ENCODE measurements at places on chromosomes 3 and 15.
A peak's percentile ranks its signal among the peaks of the same experiment; 100 is the strongest.

DNA sequence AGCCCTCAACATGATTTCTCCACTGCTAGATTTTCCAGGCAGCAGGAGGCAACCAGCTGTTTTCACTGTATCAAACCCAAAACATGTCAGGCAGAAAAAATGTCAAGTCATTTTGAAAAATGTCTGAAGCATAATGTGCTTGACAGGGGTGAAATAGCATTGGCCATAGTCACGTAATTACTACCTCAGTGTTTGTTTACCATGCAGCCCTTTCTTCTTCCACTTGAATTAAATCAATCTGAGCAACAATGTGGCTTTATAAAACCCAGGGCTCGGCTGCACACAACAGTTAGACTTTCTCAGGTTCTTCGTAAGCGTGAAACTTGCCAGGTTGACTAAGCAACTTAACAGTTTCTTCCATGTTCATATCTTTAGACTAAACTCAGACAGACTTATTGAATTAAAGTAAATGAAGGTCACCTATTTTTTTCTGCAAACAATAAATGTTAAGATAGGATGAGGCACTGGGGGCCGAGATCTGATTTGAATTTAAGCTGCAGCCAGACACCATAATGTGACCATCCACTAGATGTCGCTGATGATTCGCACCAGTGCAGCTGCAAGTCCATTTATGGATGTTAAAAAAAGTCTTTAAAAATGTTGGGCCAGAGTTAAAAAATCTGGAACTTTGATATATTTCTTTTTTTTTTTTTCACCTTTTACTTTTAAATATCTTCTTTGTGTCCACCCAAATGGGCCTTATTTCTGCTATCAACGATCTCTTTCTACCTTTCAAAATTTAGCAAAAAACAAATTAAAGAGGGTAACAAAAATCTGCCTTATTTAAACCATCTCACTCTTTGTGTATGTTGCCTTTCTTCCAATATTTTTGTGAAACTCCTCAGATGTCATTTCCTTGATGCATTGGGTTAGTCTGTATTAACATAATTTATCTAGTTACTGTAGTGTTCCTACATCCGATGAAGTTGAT is 305.9 kb downstream of the CACNA2D3 start:
- peak; percentile 8 for DNase-seq

DNA sequence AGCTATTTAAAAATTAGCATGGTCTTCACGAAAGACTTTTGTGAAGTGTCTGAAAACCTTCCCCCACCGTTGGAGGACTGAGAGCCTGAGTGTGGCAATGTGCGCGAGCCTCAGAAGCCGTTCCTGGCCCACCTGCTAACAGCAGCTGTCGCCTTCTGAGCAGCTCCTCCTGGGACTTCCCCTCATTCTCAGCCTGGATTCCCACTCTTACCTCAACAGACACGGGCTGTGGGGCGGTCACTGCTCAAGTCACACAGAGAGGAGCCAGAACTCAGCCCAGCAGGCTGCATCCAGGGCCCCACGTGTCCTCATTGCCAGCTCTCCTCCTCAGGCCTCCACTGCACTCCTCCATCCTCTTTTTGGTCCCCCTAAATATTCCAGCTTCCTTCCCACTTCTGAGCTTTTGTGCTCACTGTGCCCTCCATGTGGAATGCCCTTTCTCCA is 7.8 kb downstream of the DNASE1L3 start:
- no peak for DNase-seq

DNA sequence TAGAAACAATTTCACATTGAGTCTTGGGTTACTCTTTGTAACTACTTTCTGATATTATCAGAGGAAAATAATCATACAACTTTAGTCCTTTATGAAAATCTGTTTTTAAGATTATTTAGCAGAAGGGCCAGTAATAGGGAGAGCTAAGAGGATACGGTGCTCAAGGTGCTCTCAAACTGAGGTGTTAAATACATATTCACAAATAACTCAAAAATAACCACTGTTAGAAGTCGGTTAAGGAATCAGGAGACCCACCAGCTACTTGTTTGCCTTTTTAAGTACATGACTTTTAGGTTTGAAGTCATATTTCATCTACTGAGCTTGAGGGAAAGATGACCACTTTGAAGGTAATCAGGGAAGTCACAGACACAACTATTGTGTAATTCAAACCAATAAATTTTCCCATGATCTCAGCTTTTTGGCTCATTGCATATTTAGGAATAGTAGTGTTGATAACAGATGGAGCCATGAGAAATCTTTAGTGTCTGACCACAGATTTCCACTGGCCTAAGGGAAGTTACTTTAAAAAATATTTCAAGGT is 1.4 kb upstream of the RSRC1 start:
- peak; percentile 18 for DNase-seq

DNA sequence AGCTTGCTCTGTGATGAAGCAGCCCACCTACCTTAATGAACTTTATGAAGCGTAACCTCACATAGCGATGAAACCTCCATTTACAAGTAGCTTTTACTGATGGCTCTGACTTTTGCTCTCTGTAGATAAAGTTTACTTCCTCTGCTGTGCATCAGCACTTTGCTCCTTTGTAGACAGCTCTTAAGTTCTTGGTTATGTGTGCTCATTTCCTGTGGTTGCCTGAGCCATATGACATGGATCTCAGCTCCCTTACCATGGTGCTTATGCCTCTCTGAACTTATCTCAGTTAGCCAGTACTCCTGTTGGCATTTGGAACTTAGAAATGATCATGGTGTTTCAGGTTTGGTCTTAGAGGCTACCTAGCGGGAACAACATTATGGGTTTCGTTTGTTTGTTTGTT is 7.8 kb downstream of the MFSD1 start:
- DNase-seq = peak; percentile 88

- DNase-seq = no peak
Observed at GRCh38 chr3:123342631-123343080, 106.2 kb downstream of the ADCY5 start.

- DNase-seq = no peak
Observed at GRCh38 chr3:114756506-114757279, 390.4 kb downstream of the ZBTB20 start.

- DNase-seq = no peak
Observed at GRCh38 chr3:172814738-172815137, 64.2 kb downstream of the ECT2 start.

- no peak for DNase-seq
Observed at GRCh38 chr15:31500766-31501449, 174.3 kb downstream of the KLF13 start.

DNA sequence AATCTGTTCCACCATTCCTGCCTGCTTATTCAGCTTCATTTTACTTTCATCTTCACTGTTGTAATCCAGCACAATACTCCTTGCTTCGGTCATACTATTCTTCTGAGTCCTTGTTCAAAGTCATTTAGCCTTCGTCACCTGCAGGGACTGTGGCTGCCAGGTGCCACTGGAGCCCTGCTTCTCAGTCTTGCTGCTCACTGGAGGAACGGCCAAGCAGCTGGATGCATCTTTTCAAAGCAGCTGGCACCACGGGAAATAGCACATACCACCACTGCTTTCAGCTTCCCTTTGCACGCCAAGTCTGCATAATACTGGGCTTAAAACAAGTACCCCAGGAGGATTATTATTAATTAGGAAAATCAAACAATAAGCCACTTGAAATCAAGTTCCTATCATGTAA is 287.6 kb downstream of the BCHE start:
- DNase-seq = no peak

DNA sequence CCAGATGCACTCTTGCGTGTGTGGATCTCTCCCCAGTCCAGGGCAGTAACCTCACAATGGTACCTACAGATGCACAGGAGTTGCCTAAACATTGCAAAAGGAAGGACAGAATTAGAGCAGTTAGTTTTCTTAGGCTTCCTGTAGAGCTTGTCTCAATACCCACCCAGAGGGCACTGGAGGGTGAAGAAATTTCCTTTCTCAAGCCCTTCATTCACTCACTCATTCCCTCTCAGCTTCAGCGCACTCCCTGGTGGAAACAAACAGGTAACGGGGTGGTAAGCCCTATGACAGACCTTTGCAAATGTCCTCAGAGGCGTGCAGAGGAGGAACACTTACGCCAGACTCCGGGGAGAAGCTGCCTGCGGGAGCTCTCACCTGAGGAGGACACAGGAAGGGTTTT is 267.4 kb upstream of the HES1 start:
- no peak for DNase-seq

- DNase-seq = no peak
Observed at GRCh38 chr3:157271283-157271882, 111.4 kb upstream of the CCNL1 start.

- DNase-seq = no peak
Observed at GRCh38 chr3:138782755-138783154, 52.0 kb downstream of the PIK3CB start.

- DNase-seq = peak; percentile 76
Observed at GRCh38 chr3:173266441-173266840, 125.4 kb upstream of the SPATA16 start.

DNA sequence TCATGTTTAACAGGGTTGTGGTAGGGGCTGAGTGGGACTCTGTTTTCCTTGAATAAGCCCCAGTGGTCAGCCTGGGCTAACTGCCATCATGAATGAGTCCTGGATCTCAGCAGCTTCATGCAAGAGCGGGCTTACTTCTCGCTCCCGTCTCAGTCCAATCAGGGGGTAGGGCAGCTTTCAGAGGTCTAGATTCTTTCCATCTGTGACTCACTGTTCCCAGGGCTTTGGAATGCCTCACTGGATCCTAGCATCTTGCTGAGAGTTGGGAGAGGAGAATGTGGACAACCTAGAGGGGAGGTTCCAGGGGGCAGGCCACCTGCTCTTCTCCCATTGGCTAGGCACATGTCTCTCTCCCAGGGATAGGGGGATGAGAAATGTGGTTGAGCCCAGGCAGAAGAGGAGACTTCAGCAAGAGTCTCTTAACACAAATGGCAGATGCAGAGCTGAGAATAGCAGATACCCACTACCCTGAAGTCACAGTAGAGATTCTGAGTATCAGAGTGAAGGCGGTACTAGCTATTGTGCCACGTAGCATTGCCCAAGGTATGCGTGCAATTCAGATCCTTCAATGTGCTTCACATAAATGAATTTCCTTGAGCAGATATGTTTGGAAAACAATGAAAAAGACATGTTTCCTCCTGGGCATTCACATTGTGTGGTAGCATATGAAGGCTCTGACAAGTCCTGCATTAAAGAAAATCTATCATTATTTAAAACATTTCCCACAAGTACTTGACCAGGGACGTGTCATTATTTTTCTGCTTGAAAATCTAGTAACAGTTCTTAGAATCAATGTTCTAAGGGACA is 257.7 kb upstream of the PROK2 start:
- DNase-seq = peak; percentile 32

DNA sequence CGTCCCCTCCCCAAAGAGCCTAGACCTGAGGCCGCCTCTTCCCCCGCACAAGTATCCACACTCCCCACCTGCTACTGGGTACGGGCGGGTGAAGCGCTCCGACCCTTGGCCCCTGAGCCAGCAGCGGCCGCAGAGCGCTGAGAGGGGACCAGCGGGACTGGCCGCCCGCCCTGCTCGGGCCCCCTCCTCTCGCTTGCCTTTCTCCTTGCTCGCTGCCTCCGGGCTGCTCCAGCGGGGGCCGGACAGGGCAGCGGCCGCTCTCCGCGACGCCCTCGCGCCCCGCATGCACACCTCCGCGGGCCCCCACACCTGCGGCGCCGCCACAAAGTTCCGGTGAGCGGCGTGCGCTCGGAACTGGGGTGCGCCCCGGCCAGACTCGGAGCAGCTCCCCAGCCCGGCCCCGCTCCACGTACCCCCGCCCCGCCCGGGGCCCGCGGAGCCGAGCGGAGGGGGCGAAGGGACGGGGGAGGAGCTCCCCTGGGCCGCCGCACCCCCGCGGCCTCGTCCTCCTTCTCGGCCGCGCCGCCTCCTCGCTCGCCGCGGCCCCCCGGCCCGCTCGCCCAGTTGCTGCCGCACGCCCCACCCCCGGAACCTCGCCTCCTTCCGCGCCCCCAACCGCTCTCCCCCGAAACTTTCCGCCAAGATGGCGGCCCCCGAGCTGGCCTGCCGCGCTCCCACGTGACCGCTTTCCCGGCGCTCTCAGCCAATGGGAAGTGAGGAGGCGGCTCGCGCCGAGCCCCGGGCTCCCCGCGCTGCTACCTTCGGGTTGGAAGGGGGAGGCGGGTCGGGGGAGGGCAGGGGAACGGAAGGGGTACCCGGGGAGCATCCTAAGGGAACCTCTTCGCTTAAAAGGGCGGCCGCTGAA is 704 bp downstream of the DLG1 start:
- DNase-seq = peak; percentile 63

DNA sequence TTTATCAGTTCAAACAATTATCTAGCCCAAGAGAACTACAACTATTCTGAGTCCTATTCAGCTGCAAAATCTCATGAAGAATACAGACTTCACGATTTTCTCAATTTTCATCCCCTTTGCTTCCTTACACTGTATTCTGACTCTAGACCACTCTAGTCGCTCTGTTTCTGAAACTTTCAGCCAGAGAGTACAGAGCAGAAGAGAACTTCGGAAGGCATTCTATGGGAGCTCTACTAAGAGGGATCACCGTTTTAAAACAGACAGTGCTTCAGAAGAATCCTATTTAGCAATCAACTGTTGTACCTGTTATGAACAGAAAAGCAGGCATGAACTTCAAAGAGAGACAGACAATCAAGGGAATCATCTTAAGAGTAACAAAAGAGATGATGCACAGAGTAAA is 419.4 kb downstream of the SHQ1 start:
- no peak for DNase-seq

DNA sequence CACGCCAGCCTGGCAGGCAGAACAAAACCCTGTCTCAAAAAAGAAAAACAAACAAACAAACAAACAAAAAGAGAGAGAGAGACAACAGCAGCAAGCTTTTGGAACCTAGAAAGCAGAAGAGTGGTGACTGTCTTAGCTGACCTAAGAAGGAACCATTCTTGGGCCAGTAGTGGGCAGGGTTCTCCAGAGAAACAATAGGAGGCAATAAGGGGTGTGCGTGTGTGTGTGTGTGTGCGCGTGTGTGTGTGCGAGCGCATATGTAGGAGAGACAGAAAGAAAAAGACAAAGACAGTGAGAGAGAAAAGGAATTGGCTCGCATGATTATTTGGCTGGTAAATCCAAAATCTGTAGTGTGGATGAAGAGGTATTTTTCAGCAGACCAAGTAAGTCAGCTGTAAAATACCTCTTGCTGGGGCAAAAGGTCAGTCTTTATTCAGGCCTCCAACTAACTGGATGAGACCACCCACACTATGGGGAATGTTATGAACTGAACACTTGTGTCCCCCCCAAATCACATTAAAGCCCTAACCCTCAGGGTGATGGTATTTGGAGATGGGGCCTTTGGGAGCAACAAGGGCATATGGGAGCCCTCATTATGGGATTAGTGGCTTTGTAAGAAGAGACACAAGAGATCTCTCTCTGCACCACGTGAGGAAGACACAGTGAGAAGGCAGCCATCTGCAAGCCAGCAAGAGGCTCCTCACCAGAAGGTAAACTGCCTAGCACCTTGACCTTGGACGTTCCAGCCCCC is 15.1 kb upstream of the BLM start:
- DNase-seq = peak; percentile 83

GRCh38 chr3:73024836-73025235 is 28.2 kb downstream of the PPP4R2 start:
- no peak for DNase-seq

GRCh38 chr15:59434481-59434880 is 3.5 kb upstream of the FAM81A start:
- DNase-seq = no peak

- no peak for DNase-seq
Observed at GRCh38 chr3:42704136-42704841, 1.7 kb upstream of the HHATL start.

GRCh38 chr15:35427496-35427895 is 118.5 kb downstream of the DPH6 start:
- no peak for DNase-seq

GRCh38 chr15:92035961-92036360 is 182.5 kb downstream of the SLCO3A1 start:
- DNase-seq = no peak

All from MV-4-11 (cell line).